Activated T-helper 1 cell treated with anti-CD3 and anti-CD28 coated beads, Interleukin-12 subunit alpha, Interleukin-12 subunit beta, Interleukin-2, Interleukin-4 antibody, amounts not matched to agents 30 ng/mL and 10 ng/mL and 1 ng/mL, durations not matched to agents 14 hours and 24 hours and 36 hours (primary cell): ENCODE measurements at places on chromosomes 2 and 18. TPM values are rescaled to one million over a fixed set of nuclear protein-coding genes. Genes with fewer than 3 reads are reported as not detected.

Gene REG3G
- not detected in 2 replicates for total RNA-seq

Gene AKAIN1
- not detected in 2 replicates for total RNA-seq

Gene CELF4
- not detected in 2 replicates for total RNA-seq

Gene RNF125
- 32.2 and 34.6 TPM in 2 replicates for total RNA-seq

Gene REL
- 93.6 and 97.2 TPM in 2 replicates for total RNA-seq

- DNase-seq: no peak
Observed at GRCh38 chr18:2324459-2324858, 246.8 kb downstream of the METTL4 start.

DNA sequence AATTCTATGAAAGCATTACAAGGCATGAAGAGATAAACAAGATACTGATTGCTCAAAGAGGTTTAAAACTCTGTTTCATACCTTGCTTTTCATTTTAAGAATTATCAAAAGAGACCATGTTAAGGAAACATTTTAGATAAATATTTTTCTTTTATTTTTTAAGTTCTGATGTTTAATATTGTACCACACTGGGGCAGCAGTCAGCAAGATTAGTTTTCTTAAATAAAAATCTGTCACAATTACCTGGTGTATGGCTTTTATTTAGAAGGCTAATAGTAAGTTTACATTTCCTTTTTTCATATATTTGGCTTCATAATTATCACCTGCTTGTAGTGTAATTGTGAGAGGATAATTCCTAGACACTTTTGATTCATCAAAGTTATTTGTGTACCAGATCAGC lies 46.4 kb downstream of the ZNF804A start:
- DNase-seq: no peak

DNA sequence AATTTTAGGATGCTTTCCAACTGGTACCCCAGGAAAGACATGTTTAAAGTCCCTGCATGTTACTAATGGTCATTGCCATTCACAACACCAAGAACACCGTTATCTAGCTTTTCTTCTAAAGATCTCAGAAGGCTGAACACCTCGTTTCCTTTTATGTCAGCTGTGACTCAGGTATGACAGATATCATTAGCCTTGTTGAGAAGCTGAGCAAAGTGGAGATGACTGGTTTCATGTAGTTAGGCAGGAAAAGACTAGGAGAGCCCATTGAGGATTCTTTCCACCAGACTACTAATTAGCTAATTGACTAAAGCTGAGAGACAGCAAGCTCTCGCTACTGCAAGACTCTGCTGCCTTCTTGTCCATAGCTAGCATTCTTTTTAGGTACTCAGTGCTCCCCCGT lies 32.0 kb upstream of the ARL5A start:
- no peak for DNase-seq

- no peak for DNase-seq
Observed at GRCh38 chr2:150469706-150470274, 17.7 kb downstream of the RND3 start.

DNA sequence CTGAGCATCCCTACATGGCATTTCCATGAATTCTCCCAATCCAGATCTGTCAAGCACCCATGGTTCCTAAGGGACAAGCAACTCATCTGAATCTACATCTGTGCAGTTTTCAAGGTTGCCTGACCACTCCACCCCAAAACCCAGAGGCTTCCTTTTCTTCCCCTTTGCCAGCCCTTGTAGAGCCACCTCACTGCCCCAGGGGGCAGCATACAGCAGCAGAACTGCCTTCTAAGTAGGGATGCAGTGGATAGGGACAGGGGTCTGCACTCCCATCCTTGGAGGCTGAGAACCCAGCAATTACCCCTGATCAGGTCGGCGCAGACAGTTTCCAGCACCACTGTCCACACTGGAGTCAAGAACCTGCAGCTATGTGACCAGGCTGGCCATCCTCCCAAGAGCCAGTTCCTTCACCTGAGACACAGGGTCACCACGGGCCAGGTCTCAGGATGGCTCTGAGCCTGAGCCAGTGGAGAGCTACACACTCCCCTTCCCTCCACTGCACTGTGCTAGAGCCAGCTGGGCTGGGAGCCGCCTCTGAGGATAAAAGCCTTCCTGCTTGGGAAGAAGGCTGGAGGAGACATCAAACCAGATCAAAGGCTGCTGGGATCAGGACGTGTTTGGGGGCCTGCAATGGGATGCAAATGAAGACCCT lies 283.1 kb downstream of the CELF4 start:
- no peak for DNase-seq

- no peak for DNase-seq
Observed at GRCh38 chr2:45145073-45145899, 136.0 kb upstream of the SIX2 start.

GRCh38 chr18:25275412-25276001 lies 76.5 kb downstream of the ZNF521 start:
- DNase-seq: no peak

GRCh38 chr2:122519821-122520611 lies 764.6 kb downstream of the TSN start:
- DNase-seq: no peak

GRCh38 chr2:42492691-42493467 lies 903 bp downstream of the KCNG3 start:
- DNase-seq: peak; percentile 24

DNA sequence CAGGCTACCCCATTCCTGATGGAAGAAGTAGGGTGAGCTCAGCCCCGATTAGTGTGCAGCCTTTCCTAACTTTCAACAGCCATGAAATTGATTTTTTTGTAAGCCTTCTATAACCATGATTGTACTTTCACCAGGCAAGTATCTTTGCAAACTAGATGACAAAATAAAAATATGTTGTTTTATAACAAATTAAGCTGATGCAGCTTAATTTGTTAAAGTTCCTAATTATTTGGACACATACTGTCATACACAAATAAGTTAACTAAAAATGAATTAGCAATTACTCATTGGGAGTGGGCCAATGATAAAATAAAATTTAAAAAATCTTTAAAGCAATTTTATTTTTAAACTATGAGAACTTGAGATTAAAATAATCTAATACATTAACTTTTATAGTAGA lies 113.1 kb upstream of the FANCL start:
- DNase-seq: no peak

DNA sequence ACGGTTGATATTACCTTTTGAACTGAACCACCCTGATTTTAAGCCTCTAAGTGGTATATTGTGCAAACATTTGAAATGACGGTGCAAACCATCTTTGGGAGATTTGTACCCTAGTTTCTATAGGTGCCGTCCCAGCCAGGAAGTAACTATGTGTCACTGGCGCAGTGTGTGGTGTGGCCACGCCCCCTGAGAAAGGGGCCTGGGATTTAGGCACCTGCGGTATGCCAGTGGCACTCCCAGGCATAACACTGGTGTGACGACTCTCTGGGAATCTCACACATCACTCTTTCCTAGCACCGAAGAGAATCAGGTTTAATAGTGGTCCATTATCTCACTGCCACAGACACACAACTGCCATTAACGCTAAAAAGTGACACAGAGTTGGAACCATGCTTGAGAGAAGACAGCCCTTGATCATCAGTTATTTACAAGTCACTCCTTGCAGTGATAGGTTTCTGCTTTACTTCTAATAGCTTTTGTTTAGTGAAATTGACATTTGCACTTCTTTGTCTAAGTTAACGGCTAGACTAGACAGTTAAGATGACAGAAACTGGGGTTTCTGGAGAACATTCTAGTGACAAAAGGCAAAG lies 11.1 kb downstream of the AQP4 start:
- no peak for DNase-seq

GRCh38 chr2:179771791-179772190 lies 89.6 kb downstream of the ZNF385B start:
- DNase-seq: no peak
